Left hindlimb (tissue), 1 donor: ENCODE measurements at places on chromosomes 2 and 18.

DNA sequence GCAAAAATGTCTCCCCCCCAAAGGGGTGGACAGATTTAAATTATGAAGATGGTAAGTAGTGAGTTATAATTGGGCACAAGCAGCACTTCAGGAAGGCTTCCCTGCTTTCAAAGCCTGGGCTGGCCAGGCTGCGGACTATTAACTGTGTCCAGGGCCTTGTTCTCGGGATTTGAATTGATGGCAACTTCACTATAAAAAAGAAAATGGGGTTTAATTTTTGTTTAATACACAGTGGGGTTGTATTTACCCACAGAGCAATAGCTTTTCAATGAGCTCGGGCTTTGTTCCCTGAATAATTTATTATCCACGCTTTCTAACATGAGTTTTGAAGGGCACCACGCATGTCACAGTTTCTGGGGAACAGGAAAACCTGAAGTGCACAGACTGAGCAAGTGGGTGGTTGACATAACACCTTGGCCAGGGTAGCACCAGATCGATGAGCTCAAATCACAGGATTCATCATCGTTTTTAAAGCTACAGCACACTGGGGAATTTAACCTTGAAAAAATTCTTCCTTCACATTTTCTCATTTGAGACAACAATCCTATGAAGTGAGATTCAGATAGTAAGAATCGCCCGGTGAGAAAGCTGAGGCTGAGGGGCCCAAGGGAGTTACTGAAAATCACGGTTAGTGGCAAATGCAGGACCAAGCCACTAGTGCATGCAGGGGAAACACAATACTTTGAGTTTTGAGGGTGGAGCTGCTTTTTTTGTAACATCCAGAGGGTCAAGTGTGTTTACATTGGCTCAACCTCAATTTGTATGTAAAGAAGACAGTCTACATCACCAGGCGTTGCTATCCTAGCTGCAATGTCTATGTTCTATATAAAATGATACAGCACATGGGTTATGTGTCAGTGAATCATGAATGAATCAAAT, 28.9 kb upstream of the LMAN1 start:
- no peak for DNase-seq

DNA sequence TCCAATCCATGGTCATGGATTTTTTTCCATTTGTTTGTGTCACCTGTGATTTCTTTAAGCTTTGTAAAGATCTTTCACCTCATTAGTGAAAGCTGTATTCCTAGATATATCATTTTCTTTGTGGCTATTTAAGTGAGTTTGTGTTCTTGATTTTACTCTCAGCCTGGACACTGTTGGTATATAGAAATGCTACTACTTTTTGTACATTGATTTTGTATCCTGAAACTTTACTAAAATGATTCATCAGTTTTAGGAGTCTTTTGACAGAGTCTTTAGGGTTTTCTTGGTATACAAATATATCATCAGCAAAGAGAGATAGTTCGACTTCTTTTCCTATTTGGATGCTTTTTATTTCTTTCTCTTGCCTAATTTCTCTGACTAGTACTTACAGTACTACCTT, 12.3 kb downstream of the GKN2 start:
- DNase-seq, result no peak

DNA sequence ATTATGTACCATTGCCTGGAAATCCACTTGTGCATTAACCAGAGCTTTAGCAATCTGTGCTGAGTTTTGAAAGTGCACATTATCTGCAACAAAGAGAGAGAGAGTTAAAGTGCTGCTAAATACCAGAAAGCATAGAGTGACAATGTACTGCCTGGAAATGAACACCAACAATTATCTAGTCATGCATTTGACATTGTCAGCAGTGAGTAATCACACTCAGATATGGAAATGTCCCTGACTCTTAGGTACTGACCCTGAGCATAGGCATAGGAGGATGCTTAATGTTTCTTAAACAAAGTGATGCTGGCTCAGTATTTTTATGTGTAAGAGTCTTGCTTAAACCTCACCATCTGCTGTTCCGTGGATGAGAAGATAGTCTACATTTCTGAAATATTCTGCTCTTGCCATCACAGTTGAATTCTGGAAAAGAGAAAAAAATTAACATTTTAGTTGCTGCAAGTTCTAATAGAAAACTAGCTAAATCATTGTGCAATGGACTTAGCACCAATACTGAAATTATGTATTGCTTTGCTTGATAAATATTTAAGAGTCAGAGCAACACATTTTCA, 20.8 kb upstream of the GCG start:
- no peak for DNase-seq

DNA sequence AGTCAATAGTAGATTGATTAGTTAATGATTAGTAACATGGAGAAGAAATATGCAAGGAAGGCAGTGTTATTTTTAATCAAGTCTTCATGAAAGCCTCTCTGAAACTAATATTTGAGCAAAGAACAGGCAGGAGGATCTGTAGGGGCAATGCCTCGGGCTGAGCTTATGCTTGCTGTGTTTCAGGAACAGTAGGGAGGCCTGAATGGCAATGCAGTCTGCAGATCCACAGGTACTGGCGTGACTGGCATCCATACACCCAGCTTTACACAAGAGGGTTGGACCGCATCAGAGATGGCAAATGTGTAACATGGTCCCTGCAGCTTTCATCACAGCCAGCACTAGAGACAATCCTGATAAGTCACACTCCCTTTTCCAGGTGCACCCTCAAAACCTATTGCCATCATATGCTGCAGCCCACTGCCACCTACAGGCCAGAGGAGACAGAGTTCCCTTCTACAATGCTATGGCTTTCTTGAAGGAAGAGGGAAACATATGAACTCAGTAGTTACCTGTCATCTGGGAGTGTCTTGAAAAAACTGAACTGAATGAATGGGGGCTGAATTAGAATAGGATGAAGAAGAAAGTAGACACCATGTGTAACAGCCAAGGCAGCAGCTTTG, 582.4 kb upstream of the RAB6C start:
- DNase-seq, result no peak

GRCh38 chr2:16012626-16013358, 72.4 kb downstream of the MYCN start:
- no peak for DNase-seq

GRCh38 chr18:60646725-60647124, 274.1 kb upstream of the MC4R start:
- no peak for DNase-seq
